Fibroblast of the aortic adventitia (primary cell): ENCODE measurements at places on chromosomes 2 and 18. TPM values are rescaled to one million over a fixed set of nuclear protein-coding genes. Genes with fewer than 3 reads are reported as not detected.
A peak's percentile ranks its signal among the peaks of the same experiment; 100 is the strongest.

GRCh38 chr2:37318401-37318800 lies 6.2 kb downstream of the PRKD3 start:
- peak; percentile 86 for DNase-seq

DNA sequence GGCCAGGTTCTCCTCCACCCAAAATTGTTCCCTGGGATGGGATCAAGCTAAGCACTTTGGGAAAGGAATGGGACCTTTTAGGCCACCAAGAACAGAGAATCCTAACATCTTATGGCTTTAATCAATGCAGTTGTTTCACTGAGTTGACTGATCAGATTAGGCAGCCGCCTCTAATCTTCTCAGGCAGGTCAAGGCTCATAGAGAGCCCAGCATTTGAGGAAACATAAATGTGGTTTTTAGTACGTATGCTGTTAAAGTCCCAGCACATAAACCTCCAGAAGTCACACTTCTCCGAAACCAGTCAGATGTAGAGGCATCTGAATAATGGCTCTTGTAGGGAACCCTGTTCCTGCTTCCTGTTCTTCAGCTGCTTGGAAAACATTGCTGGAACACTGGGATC lies 99.5 kb upstream of the RMDN2 start:
- DNase-seq = no peak

DNA sequence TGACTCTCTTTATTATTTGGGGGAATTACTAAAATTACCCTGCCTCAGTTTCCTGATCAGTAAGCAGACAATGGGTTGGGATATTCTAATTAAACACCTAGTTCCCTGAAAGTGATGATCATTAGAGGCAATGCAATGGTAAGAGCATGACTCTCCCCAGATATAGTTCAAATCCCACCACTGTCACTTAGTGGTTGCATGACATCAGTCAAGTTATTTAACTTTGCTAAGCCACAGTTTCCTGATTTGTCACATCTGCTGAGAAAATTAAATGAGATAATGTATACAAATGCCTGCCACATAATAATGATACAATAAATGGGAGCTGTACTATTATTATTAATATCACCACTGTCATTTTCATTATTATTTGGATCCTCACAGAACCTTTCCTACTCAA lies 29.9 kb downstream of the ZEB2 start:
- DNase-seq = no peak

GRCh38 chr2:234931371-234931770 lies 20.4 kb upstream of the SH3BP4 start:
- DNase-seq = no peak

DNA sequence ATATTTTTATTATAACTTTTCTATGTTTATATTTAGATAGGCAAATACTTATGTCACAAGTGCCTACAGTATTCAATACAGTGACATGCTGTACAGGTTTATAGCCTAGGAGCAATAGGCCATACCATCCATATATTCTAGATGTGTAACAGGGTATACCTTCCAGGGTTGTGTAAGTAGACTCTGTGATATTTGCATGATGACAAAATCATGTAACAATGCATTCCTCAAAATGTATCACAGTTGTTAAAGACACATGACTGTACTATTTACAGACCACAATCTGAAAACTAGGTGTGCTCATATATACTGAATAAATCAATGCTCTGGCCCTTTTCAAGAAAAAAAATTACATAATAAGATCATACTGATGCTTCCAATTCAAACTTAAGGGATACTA lies 433.2 kb upstream of the RGPD4 start:
- no peak for DNase-seq

DNA sequence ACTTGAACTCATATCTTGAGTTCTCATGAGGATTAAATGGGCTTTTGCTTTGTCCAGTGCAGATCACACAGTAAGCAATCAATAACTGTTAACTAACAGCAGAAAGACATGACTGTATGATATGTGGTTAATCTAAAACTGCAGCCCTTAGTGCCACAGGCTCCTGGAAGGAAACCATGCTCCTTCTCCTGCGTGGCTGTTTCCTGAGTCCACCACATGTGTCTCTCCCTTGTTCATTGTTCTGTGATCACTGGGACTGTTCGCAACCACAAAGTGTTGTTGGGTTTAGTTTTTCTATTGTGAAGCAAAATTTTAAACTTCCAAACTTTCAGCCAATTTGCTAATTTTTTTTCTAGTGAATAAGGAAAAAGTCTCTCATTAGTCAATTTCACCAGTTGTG lies 130.9 kb upstream of the PTPRM start:
- DNase-seq = no peak

Gene RETSAT
- total RNA-seq = 31.2 and 60.1 TPM in 2 replicates

Gene BOK
- total RNA-seq = 15.3 and 21.4 TPM in 2 replicates

Gene GALNT3
- total RNA-seq = 0.49 and 3.1 TPM in 2 replicates

Gene IL36A
- total RNA-seq = 2.0 TPM in 1 of 2 replicates, not detected in the other

Gene NT5DC4
- not detected in 2 replicates for total RNA-seq

Gene PTMA
- total RNA-seq = 893 and 2,614 TPM in 2 replicates
